D721Med (cell line): ENCODE measurements at places on chromosomes 7 and 10.

- no peak for DNase-seq
Measured at GRCh38 chr10:114517368-114518250, 113.3 kb upstream of the AFAP1L2 start.

GRCh38 chr10:11204351-11204942, 186.8 kb downstream of the CELF2 start:
- DNase-seq = no peak

DNA sequence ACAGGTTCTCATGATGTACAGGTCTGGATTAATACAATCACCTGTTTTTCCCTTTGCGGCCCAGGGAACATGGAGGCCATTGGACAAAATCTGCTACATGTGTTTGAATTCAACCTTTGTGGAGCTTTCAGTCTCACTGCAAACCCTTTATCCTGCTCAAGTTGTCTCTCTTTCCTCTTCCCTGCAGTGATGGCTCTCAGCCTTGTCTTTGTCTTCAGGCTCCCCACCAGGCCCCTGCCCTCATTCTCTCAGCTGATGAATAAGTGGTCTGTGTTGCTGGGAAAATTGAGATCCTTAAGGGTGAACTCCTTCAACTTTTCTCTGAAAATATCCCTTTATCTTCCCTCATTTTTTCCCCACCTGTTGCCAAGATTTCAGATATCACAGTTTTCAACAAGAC, 791.2 kb downstream of the GRID1 start:
- DNase-seq = no peak

GRCh38 chr7:51007551-51008505, 225.1 kb upstream of the GRB10 start:
- no peak for DNase-seq

GRCh38 chr10:119222966-119223386, 15.6 kb downstream of the GRK5 start:
- DNase-seq = no peak
